ENCODE measurements at places on chromosomes 4 and X. TPM values are rescaled to one million over a fixed set of nuclear protein-coding genes. Genes with fewer than 3 reads are reported as not detected.

Gene SRPK3
- 0.17 TPM for total RNA-seq

Gene CCNA2
- total RNA-seq: 43.2 TPM

Gene IL13RA2
- 1.5 TPM for total RNA-seq

Gene SLC34A2
- total RNA-seq: 102 TPM

Gene OPHN1
- total RNA-seq: 12.5 TPM

Gene SLIT2
- total RNA-seq: 3.5 TPM

Gene RXFP1
- total RNA-seq: 0.10 TPM

All from renal cortical epithelial cell (primary cell).